Myocyte (in vitro differentiated cells): ENCODE measurements at places on chromosomes 13 and 19. TPM values are rescaled to one million over a fixed set of nuclear protein-coding genes. Genes with fewer than 3 reads are reported as not detected.

Gene PCDH9
- total RNA-seq: 10.0 and 13.9 TPM in 2 replicates

Gene ZNF284
- 3.0 and 3.6 TPM in 2 replicates for total RNA-seq

Gene ATXN8OS
- total RNA-seq: not detected in 2 replicates

Gene NUMBL
- total RNA-seq: 75.4 and 112 TPM in 2 replicates

Gene SPTBN4
- total RNA-seq: 0.31 and 1.3 TPM in 2 replicates

Gene MYO1F
- total RNA-seq: 0.21 TPM in 1 of 2 replicates, not detected in the other

Gene HSPB6
- 0.21 and 0.37 TPM in 2 replicates for total RNA-seq

Gene PNMA8A
- total RNA-seq: 89.0 and 102 TPM in 2 replicates

Gene ANGPTL8
- not detected in 2 replicates for total RNA-seq

Gene KCNN1
- not detected in 2 replicates for total RNA-seq

Gene CACNG6
- 22.8 and 30.8 TPM in 2 replicates for total RNA-seq

Gene ZNF571
- 4.4 and 4.8 TPM in 2 replicates for total RNA-seq

Gene COL4A1
- total RNA-seq: 115 and 128 TPM in 2 replicates

Gene GPC5
- 0.21 TPM in 1 of 2 replicates, not detected in the other for total RNA-seq

Gene ZNF256
- 3.1 and 3.9 TPM in 2 replicates for total RNA-seq

Gene MIR17HG
- 3.6 and 4.6 TPM in 2 replicates for total RNA-seq

Gene ERICH4
- not detected in 2 replicates for total RNA-seq

Gene CNMD
- not detected in 2 replicates for total RNA-seq

Gene RNF17
- not detected in 2 replicates for total RNA-seq

Gene DZIP1
- total RNA-seq: 23.0 and 27.9 TPM in 2 replicates

Gene PRSS57
- not detected in 2 replicates for total RNA-seq

Gene NLRP7
- total RNA-seq: not detected in 2 replicates

Gene ZNF813
- total RNA-seq: 3.3 and 4.6 TPM in 2 replicates

Gene BRSK1
- 5.5 and 12.2 TPM in 2 replicates for total RNA-seq

Gene ACP7
- not detected in 2 replicates for total RNA-seq

Gene TMEM161A
- total RNA-seq: 38.0 and 48.0 TPM in 2 replicates

Gene CCL25
- total RNA-seq: not detected in 2 replicates

Gene ZNF433
- 10.5 and 11.1 TPM in 2 replicates for total RNA-seq

Gene ZNF442
- total RNA-seq: 2.8 and 3.7 TPM in 2 replicates

Gene TRPM4
- 14.3 and 18.6 TPM in 2 replicates for total RNA-seq

Gene KIR2DL1
- not detected in 2 replicates for total RNA-seq

Gene NTN5
- 0.08 and 0.42 TPM in 2 replicates for total RNA-seq

Gene ZNF880
- 18.1 and 50.1 TPM in 2 replicates for total RNA-seq

Gene URAD
- total RNA-seq: not detected in 2 replicates

Gene NKG7
- not detected in 2 replicates for total RNA-seq

Gene ZNF723
- not detected in 2 replicates for total RNA-seq

Gene CFD
- 0.16 and 0.57 TPM in 2 replicates for total RNA-seq

Gene SOX21
- not detected in 2 replicates for total RNA-seq

Gene CEACAM8
- total RNA-seq: not detected in 2 replicates

Gene OLFM2
- 31.8 and 50.7 TPM in 2 replicates for total RNA-seq

Gene ZNF439
- 0.08 and 0.10 TPM in 2 replicates for total RNA-seq

Gene GJB6
- not detected in 2 replicates for total RNA-seq
